Activated B cell treated with CpG ODN at 0.5 μM for 24 hours (primary cell): ENCODE measurements at places on chromosomes 16 and 17. TPM values are rescaled to one million over a fixed set of nuclear protein-coding genes. Genes with fewer than 3 reads are reported as not detected.

The AIPL1 gene
- total RNA-seq = not detected in 2 replicates

The GLP2R gene
- total RNA-seq = not detected in 2 replicates

The CD300LB gene
- not detected in 2 replicates for total RNA-seq

The SRL gene
- total RNA-seq = not detected in 2 replicates

The SEPTIN1 gene
- 192 and 199 TPM in 2 replicates for total RNA-seq

The ZNF778 gene
- 7.2 and 11.4 TPM in 2 replicates for total RNA-seq

The MMP15 gene
- 0.60 TPM in 1 of 2 replicates, not detected in the other for total RNA-seq

The ACE gene
- 3.2 and 3.3 TPM in 2 replicates for total RNA-seq

The USH1G gene
- not detected in 2 replicates for total RNA-seq

The FGF11 gene
- total RNA-seq = 1.3 and 2.8 TPM in 2 replicates
